ENCODE measurements at places on chromosomes 11 and 22.

GRCh38 chr11:112485280-112485679 is 224.6 kb upstream of the PLET1 start:
- no peak for DNase-seq

DNA sequence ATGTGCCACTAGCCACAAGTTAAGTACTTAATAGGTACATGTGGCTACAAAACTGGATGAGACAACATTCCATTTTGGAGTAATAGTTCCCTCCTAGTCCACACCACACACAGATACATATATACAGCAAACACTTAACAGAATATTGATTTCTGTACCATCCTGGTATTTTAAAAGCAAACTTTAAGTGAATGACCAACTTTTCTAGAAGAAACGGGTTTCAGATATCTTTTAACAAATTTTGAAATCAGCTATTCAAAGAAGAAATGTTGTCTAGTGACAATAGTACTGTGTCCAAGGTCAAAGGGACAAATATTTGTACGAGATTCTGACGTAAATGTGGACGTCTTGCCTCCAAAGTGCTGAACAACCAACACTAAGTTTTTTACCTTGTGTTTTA is 12.3 kb upstream of the CARD16 start:
- DNase-seq = no peak

DNA sequence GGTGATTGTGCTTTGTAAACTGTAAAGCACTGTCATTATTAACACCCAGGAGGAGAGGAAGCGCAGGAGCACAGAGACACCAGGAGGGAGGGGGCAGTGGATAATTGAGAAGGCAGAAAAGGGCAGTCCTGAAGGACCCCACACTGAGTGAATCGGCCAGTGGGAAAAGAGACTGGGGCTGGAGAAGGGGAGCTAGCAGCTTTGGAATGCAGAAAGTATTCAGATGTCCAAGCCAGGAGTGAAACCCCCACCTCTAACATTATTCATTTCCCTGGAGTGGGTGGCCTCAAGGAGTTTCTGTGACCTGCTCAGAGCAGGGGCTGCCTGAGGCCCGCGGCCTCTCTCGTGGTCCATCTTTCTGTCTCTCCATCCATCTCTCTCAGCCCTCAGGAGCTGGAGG is 38.0 kb upstream of the CDON start:
- DNase-seq = no peak

- DNase-seq = no peak
Observed at GRCh38 chr11:125959931-125960330, 14.1 kb downstream of the VSIG10L2 start.

GRCh38 chr22:42902875-42903510 is 45.9 kb upstream of the ARFGAP3 start:
- DNase-seq = peak; percentile 89

DNA sequence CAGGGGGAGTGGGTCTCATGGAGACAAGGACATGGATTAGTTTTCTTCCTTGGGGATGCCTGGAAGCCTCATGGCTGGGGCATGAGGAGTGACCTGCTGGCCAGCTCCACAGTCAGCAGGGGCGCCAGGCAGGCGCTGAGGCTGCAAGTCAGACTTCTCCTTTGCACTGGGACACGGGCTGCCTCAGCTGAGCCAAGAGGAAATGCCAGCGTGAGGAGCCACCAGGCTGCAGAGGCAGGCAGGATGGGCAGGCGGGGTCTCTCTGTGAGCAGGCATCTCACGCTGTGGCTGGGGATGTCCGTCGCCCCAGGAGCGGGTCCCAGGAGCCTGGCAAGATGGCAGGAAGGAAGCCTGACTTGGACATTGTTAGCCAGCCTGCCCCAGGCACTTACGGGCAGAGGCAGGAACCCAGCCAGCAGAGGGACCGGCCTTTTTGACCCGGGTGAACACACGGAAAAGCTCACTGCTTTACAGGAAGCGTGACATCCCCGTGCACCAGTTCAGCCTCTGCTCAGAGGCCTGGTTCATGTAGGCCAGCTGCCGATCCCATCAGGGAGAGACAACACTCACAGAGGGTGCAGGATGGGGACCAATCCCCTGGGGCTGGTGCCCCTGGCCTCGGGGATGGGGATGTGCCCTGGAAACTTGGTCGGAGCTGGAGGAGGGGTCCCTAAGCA is 10.2 kb downstream of the GNB1L start:
- peak; percentile 73 for DNase-seq

GRCh38 chr11:64649291-64649697 is 58.3 kb downstream of the SLC22A12 start:
- no peak for DNase-seq

DNA sequence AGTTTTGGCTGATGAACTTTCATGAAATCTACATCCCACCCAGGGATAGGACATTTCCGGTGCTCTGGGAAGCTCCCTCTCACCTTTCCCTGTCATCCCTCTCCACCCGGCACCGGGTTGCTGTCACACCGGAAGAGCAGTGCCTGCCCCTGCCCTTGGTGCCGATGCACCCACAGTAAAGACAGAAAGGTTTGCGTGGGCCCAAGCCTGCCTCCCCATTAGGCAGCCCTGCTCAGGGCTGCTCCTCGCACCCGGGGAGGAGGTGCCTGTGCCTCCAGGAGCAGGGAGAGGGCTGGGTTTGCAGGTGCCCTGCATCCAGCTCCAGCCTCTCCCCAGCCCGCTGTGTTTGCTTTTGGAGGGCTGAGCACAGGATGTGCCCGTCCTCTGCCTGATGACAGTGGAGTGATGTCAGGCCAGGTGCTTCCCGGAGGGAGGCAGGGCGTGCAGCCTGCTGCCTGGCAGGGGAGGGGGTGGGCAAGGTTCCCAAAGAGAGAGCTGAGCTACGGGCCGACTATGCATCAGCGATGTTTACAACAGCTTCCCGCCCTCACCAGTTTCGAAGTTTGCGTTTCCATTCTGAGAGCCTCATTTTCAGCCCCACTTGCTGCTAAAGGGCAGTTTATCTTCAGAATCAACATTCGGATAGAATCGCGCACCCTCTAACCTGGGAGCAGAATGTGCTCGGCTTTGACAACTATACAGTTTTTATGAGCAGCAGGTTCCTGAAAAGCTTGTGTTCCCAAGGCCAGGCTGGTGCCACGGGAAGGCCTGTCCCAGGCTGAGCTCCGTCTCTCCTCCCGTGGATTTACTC is 83.2 kb upstream of the CLDN5 start:
- no peak for DNase-seq

DNA sequence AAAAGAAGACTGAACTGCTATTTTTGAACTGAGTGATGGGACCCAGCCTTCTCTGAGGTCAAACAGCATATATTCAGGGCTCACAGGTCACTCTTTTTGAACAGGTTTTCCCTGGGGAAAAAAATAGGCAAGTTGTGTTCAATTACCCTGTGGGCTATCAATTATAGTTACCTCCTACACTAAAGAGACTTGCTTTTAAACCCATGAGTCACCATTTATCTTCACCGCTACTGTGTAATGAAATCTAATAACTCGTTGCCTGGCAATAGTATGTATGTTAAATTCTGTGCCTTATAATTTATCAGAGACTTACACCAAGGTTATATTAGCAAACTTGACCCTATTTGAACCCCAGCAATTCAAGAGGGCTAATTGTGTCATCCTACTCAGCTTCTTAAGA is 98.5 kb downstream of the CYP2R1 start:
- DNase-seq = no peak

DNA sequence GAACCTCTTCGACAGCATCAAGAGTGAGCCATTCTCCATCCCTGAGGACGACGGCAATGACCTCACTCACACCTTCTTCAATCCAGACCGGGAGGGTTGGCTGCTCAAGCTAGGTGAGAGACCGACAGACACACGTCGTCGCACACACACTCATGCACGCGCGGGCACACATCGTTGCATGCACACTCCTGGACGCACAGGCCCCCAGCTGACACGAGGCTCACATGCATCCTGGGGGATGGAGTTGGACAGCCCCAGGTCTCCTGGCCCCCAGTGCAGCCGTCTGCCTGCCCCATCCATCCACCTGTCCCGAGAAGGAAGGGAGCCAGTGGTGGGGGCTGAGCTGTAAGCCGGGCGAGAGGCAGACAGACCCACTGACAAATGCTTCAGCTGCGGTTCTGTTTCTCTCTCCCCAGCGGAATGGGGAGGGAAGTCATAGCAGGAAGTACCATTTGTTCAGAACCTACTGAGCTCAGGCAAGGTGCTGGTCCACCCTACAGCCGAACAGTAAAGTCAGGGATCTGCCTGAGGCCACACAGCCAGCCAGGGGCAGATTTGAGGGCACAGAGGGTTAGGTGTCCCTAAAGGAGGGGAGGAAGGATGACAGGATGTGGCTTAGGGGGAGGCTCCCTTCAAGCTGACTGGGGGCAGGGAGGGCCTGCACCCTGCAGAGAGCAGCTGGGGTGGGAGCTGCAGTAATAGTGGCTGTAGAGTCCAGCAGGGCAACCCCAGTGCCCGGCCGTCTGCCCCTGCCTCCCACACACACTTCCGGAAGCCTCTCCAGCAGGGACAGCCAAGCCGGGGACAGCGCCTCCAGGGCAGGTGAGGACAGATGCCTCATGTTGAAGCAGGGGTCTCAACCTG is 27.1 kb downstream of the CYTH4 start:
- DNase-seq = no peak

GRCh38 chr11:64544616-64545296 is 46.3 kb upstream of the SLC22A12 start:
- no peak for DNase-seq

- peak; percentile 86 for DNase-seq
Observed at GRCh38 chr22:42906605-42907348, 49.7 kb upstream of the ARFGAP3 start.

- DNase-seq = no peak
Observed at GRCh38 chr11:78331711-78332110, 85.9 kb downstream of the GAB2 start.

- DNase-seq = peak; percentile 60
Observed at GRCh38 chr11:31810779-31811647, at the start of gene PAX6. Gene PAX6, minus strand, starts transcription at chr11:31811322. Its CDS starts 4,911 bp downstream, at chr11:31806411.
